ENCODE measurements at places on chromosomes 1 and 21.
A peak's percentile ranks its signal among the peaks of the same experiment; 100 is the strongest.

DNA sequence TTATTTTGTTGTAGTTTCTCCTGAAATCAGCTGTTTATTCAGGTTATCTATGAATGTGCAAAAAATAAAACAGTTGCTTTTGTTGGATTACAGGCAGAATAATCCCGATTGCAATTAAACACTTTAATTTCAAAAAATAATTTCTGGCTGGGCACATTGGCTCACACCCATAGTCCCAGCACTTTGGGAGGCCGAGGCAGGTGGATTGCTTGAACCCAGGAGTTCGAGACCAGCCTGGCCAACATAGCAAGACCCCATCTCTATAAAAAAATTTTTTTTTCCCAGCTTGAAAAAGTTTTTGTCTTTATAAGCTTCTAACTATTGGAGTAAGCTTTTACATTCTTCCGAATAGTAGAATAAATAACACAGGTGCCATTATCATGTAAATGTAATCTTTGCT is 15.3 kb downstream of the RCAN3 start:
- DNase-seq, result no peak

- peak; percentile 69 for DNase-seq
These were observed 32.1 kb downstream of the NAV1 start for GRCh38 chr1:201570886-201571624.

- no peak for DNase-seq
These were observed 1.4 kb downstream of the GPR37L1 start for GRCh38 chr1:202124142-202124541.

DNA sequence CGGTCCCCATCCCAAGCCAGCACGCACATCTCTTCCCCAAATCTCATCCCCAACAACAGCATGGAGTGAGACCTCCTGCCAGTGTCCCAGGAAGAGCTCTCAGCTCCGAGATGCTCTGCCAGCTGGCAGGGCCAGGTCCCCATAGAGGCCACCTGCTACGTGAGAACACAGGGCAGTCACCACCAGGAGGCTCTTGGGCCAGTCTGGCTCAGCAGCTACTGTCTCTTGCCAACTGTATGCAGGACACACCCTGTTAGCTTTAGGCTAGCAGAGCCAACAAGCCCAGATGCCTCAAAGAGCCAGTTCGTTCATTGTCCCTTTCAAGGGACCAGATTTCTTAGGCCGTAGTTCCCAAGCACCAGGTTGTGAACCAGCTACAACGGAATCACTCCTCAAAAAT is 36.9 kb downstream of the FBXO2 start:
- no peak for DNase-seq

DNA sequence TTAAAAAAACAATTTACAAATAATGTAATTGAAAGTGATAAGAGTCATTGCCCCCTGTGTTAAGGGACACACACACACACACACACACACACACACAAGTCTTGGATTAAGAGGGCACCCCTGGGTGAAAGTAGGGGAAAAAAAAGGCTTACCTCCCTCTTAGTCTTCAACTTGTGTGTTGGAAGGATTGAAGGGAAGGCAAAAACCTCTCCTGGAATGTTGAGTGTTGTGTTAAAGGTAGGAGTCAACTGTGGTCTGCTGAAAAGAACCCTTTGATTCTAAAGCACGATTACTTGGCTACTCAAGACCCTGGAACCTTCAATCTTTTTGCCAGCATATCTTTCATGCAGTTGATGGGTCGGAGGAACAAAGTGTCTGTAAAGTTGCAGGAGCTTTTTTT is 6.4 kb downstream of the PBX1 start:
- no peak for DNase-seq

GRCh38 chr1:243421784-243422183 is 165.9 kb downstream of the SDCCAG8 start:
- DNase-seq, result peak; percentile 88

- no peak for DNase-seq
These were observed 40.8 kb upstream of the DYNLT5 start for GRCh38 chr1:66711420-66711819.

DNA sequence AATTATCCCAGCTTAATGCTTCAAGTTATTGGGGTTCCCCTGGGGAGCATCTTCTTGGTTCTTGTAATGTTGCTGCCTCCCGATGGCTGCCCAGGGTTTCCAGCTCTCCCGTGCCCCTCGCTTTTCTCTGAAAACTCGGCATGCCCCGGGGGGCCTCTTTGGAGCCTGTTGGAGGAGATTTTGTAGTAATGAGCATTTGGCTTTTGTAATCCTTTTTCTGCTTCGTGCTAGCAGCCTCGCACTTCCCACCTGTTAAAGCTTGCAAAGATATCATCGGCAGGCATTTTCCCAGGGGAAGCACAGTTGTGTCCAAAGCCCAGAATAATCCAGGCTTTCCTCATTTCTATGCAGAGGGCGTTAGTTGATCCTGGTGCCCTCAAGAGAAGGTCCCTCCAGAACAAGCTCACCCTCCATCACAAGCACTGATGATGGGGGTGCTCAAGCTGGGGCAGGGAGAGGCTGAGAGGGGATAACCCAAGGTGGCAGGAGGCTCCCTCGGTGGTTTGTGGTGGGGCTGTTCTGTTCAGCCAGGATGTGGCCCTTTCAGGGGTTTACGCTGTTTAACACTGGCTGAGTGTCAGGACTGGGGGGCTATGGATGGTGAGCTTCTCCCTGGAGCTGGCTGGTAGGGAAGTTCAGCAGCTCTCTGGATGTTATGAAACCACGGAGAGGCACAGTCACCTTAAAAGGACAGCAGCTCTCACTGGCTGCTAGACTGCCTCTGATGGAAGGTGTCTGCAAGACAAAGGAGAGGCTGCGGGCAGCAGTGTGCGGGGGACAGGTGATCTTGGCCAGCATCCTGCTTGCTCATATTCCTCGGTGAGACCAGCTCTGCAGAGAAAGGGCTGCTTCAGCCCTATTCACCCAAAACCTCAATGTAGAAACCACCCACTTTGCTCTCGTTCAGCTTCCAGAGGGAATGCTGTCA is 477.1 kb upstream of the VAMP3 start:
- DNase-seq, result no peak

GRCh38 chr1:88655685-88656299 is 28.3 kb upstream of the PKN2 start:
- DNase-seq, result no peak

- no peak for DNase-seq
These were observed 184.0 kb downstream of the HUNK start for GRCh38 chr21:32056791-32057190.

GRCh38 chr1:40620150-40620549 is 45.3 kb downstream of the RIMS3 start:
- no peak for DNase-seq

- DNase-seq, result no peak
These were observed 263.8 kb downstream of the NEGR1 start for GRCh38 chr1:72018562-72018961.

DNA sequence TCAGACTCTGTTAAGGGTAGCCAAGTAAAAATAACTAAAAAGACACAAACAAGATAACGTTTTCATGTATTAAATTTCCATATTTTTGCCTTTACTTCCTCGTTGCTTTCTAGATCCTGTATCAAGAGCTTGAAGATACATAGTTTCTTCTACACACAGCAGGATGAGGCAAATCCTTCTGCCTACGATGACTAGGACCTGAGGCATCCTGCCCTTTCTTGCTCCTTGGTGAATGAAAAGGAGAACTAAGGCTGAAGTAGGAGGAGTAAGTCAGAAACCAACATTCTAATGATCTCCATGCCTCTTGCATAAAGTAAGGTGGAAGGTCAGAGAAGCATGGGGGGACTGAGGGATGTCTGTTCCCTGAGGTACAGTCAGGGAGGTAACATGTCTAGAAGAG is 102.6 kb downstream of the GPATCH2 start:
- DNase-seq, result no peak

- no peak for DNase-seq
These were observed 29.4 kb upstream of the POU3F1 start for GRCh38 chr1:38076038-38076437.

GRCh38 chr1:156813750-156814570 is 2.7 kb downstream of the SH2D2A start:
- DNase-seq, result peak; percentile 56
